ENCODE measurements at places on chromosomes 1 and 21.

DNA sequence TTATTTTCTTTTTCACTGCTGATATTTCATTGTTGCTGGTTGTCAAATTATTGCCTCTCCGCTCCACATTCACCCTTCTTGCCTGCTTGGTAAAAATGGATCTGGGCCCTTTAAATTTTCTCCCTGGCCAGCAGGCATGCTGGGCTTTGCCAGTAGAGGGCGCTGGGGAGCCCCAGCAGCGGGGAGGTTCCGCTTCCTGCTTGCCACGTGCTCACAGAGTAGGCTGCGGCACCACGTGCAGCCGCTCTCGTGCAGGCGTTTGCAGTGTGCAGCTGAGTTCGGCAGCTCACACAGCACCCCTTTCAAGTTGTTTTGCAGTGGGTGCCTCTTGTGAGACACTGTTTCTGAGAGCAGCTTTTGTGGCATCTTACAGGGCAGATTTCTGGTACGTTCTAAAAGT, at the start of gene ACTL8:
TSS of gene ACTL8 (plus strand) at position 214 of the 400 bp plus-strand sequence. CDS start 67,676 bp downstream, outside the sequence.
- no peak for DNase-seq

GRCh38 chr1:29644812-29645211, 408.5 kb downstream of the PTPRU start:
- DNase-seq = no peak

DNA sequence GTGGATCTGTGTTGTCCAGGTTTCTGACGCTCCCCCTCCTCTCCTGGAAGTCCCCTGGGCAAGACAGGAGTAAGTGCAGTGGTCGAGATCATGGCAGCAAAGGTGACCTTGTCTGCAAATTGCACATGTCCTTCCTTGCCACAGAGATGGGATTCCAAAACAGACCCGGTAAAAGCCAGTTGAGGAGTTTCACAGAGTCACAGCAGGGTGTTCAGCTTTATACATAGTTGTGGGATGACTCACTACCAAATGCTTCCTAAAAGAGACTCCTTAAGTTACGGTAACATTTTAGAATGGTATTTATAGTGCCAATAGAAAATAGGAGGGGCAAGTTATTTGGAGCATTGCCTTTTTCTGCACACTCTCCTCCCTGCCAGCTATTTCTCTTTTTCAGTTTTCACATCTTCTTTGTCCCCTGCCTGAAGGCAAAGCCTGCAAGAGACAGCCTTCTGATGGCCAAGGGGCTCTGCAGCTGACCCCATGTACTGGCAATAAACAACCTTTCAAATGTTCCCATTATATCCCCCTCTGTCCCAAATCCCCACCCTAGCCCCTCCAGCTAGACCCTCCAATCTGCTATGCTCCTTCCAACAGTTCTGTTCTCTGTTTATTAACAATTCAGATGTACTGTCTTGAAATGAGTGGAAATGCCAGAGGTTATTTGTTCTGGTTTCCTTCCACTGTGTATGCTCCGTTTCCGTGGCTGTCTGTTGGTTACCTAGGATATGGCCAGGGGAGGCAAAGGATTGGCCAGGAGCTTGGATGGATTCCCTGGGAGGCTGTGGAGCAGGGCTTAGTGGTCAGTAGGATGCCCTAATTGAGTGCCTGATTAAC, 115.0 kb downstream of the TGFB2 start:
- no peak for DNase-seq

DNA sequence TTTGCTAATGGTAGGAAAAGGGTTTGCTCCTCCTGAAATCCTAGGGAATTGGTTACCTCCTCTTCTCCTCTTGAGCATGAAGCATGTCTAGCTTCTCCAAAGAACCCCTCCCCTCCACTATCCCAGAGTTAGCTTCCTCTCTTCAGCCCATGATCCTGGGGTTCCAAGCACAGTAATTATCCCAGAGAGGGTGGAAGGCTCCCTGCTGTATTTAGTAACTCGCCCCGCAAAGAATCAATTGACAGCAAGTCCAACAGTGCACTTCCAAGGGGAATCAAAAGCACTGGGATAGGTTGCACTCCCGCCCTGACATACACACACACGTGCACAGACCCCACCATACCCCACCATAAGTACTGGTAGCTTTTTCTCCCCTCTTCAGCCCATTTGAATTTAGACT, 3.1 kb downstream of the S100A8 start:
- DNase-seq = no peak

DNA sequence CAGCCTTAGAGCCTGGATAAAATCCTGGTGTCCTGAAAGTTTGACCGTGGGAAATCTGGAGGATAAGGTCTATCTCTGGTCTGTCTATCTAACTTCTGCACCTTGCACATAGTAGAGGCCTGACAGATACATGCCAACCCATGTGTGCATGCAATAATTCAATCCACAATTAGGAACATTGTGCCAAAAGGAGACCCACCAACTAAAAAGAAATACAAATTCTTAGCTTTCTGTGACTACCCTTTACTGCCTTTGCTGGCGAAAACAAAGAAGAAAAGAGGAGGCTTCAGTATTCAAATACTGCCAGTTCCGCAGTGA, 381 bp upstream of the KLHL20 start:
- no peak for DNase-seq

- no peak for DNase-seq
These were observed 17.3 kb downstream of the TMEM201 start for GRCh38 chr1:9605946-9606455.

- DNase-seq = no peak
These were observed 37.9 kb downstream of the CDK18 start for GRCh38 chr1:205542367-205542766.

- peak; percentile 9 for DNase-seq
These were observed 221.0 kb upstream of the CSF3R start for GRCh38 chr1:36703526-36704208.

DNA sequence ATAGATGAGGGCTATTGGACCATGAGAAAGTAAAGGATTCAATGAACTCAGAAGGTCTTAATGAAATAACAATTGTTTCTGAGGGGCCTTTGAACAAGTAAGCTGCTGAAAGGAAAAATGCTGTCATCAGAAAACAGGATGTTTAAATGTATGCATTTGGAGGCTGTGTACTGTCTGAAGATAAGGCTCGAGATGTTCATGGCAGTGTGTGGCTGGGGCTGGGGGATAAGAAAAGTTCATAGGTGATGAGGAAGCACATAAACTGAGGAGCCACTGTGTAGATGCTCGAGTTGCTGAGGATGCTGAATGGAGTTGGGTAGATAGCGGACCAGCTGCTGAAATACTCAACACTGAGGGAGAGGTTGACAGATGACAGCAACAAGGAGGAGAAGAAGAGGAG, 17.8 kb downstream of the THEM4 start:
- DNase-seq = no peak

GRCh38 chr21:35811191-35811806, 249.0 kb downstream of the SETD4 start:
- no peak for DNase-seq

DNA sequence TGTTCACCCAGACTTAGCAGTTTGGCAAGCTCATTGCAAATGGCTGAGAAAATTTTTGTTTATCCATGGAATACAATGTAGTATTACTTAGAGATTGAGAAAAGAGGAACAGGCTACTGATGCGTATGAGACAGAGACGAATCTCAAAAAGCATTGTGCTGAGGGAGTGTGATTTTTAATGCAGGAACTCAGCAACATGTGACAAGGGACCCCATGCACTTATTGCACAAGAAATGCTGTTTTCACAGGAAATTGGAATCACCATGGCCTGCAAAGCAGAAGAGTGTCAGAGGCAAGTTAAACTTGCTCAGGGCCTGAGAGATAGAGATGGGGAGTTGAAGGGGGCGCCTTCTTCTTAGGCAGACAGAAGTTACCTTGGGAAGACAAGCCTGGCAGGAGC, 32.6 kb upstream of the TLR5 start:
- no peak for DNase-seq

GRCh38 chr1:34983700-34984355, 1.3 kb downstream of the TMEM35B start:
- DNase-seq = no peak

GRCh38 chr1:226026833-226027232, 27.7 kb upstream of the SDE2 start:
- no peak for DNase-seq

- no peak for DNase-seq
These were observed 35.6 kb downstream of the LYST start for GRCh38 chr1:235831148-235831547.

DNA sequence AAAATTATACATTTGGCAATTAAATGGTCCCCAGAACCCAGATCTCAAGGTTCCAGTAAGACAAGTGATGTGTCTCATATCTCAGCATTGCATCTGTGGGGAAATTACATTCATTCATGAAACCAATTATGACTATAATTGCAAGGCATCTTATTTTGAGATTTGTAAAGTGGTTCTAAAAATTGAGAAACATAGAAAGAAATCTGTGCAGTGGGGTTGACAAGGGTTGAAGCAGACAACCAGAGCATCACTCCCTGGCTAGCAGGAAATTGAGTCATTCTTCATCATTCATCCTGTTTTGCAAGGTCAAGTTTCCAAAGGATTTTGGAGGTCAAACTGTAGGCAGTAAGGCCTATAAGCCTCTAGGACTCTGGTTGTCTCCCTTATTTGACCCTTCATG, 25.1 kb upstream of the MROH9 start:
- no peak for DNase-seq

GRCh38 chr1:115113766-115114165, 24.5 kb upstream of the TSPAN2 start:
- DNase-seq = no peak

DNA sequence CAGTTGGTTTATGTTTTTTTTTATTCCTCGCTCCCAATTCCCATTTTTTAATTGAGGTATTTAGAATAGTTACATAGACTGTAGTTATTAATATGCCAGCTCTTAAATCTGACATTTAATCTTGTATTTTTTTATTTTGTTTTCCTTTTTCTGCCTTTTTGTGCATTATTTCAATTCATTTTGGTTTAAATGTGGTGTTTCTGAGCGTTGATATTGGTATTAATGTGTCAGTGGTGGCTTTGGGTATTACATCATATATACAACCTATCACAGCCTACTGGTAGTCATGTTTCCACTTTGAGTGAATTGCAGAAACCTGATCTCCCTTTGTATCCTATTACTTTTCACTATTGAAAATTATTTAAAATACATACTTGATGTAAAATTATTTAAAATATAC, 1027.3 kb downstream of the KCNT2 start:
- DNase-seq = no peak

All from activated gamma-delta T cell treated with anti-CD3 and anti-CD28 coated beads, Interleukin-2, amount 50 U/mL, for 16 hours (primary cell).